ENCODE measurements at places on chromosomes 7 and 10. TPM values are rescaled to one million over a fixed set of nuclear protein-coding genes. Genes with fewer than 3 reads are reported as not detected.

The PUS7 gene
- 19.5 TPM for total RNA-seq

The ZCWPW1 gene
- total RNA-seq: 3.5 TPM

The KAZALD1 gene
- 54.2 TPM for total RNA-seq

The INSYN2A gene
- total RNA-seq: 0.13 TPM

The PALD1 gene
- 1.8 TPM for total RNA-seq

The DNAJC12 gene
- total RNA-seq: 1.4 TPM

The C10orf67 gene
- not detected for total RNA-seq

The COG5 gene
- 50.4 TPM for total RNA-seq

The MYOZ1 gene
- total RNA-seq: 0.26 TPM

The MKX gene
- 10.1 TPM for total RNA-seq

The ZNF32 gene
- 32.9 TPM for total RNA-seq

The KLF14 gene
- 0.13 TPM for total RNA-seq

The AGBL3 gene
- total RNA-seq: 1.8 TPM

The NEURL1 gene
- total RNA-seq: 0.26 TPM

The GPNMB gene
- 218 TPM for total RNA-seq

The TEX36 gene
- not detected for total RNA-seq

The FAM237B gene
- total RNA-seq: not detected

The CHST15 gene
- 73.6 TPM for total RNA-seq

The MSMB gene
- total RNA-seq: not detected

The HOXA6 gene
- 8.8 TPM for total RNA-seq

The PHYH gene
- 35.3 TPM for total RNA-seq

The GPR26 gene
- total RNA-seq: not detected

The EIF5AL1 gene
- total RNA-seq: 1.5 TPM

The GHRHR gene
- not detected for total RNA-seq

The PPP1R17 gene
- total RNA-seq: not detected

The BUB3 gene
- total RNA-seq: 112 TPM

The METTL27 gene
- total RNA-seq: 3.7 TPM

The ZNF777 gene
- total RNA-seq: 7.4 TPM

The TMEM270 gene
- not detected for total RNA-seq

The OGDHL gene
- 0.54 TPM for total RNA-seq

The AUTS2 gene
- 70.3 TPM for total RNA-seq

The DTX2 gene
- total RNA-seq: 8.1 TPM

The SFTPA1 gene
- not detected for total RNA-seq

The FRG2B gene
- total RNA-seq: not detected

The COA1 gene
- total RNA-seq: 40.6 TPM

The CAMK2B gene
- total RNA-seq: 0.26 TPM

The PILRA gene
- not detected for total RNA-seq

The FGFR2 gene
- total RNA-seq: 64.0 TPM

The MBL2 gene
- total RNA-seq: not detected

The PNLIP gene
- total RNA-seq: not detected

The KLLN gene
- 0.39 TPM for total RNA-seq

The MPP7 gene
- 9.9 TPM for total RNA-seq

The LBX1 gene
- total RNA-seq: not detected

The WNT2 gene
- total RNA-seq: not detected
